ENCODE measurements at places on chromosomes 3 and 15.

GRCh38 chr3:65449841-65450428 is 588.8 kb downstream of the MAGI1 start:
- DNase-seq: no peak

GRCh38 chr3:40995271-40995670 is 204.0 kb upstream of the CTNNB1 start:
- no peak for DNase-seq

GRCh38 chr3:140432229-140432669 is 245.6 kb upstream of the TRIM42 start:
- DNase-seq: peak; percentile 79

DNA sequence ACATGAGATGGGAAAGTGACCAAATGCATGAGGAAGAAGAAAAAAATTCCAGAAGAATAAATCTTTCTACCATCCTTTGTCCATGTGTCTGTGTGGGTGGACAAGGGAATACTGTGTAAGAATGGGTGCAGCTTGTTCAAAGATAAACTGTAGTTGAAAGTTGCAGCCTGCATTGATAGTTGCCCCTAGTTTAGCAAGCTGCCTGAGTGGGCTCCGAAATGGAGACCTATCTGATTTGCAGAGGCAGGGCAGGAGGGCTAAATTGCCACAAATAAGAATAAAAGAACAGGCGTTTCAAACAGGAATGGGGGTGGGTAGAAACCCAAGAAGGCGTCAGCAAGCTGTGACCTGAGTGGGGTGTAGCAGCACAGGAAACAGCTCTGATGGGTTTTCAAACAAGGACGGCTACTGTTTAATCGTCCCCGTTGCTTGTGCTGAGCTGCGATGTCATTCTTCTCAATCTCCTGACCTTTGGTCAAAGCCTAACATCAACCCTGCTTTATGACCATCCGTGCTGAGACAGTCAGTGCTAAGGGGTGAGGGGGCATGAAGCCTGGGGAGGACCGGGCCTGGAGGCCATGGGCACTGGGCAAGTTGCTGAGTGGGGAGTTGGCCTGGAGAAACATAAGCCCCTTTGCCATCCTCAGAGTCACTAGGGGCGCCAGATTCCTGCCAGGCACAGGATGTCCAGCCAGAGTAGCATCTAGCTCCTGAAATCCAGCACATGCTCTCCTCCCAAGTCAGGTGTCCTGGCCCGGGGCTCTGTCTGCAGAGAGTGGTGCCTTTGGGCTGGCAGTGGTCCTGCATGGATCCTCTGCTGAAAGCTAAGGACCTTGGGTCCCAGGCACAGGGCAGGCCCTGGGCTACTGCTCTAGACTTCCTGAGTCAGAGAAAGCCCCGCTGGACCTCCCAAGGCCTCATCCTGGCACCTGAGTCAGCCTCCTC is 19.2 kb upstream of the C15orf39 start:
- DNase-seq: no peak

DNA sequence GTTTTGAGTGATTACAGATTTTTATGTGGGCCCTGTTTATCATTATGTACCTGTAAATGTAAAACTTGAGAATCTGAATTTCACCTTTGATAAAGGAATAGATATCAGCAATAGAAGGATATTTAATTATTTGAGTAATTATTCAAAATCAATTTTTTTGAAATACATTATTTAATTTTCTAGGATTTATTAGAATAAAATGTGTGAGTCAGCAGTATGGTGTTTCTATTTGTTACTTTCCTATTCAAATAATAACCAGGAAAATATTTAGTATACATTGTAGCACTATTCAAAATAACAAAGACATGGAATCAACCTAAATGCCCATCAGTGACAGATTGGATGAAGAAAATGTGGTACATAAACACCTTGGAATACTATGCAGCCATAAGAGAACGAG is 22.1 kb downstream of the CAPN7 start:
- DNase-seq: no peak

- peak; percentile 19 for DNase-seq
These were observed 2.0 kb upstream of the HYAL2 start for GRCh38 chr3:50324351-50325112.

Measured in NCI-H1694 (cell line).